Liver (tissue), 10 donors: ENCODE measurements at places on chromosomes 5 and 9. TPM values are rescaled to one million over a fixed set of nuclear protein-coding genes. Genes with fewer than 3 reads are reported as not detected.

DNA sequence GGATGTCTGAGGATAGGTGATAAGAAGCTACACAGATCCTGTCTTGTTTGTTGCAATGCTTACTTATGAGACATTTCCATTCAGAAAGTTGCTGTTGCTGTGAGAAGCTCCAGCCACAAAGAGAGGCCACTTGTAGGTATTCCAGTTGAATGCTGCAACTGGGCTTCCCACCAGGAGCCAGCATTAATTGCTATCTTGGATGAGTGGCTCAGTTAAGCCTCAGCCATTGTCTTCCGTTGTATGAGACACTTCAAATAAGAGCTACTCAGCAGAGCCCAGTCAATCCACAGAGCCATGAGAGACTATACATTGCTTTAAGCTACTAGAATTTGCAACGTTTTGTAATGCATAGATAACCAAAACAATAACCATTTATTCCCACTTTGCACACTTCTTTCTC, 104.3 kb upstream of the ARRDC3 start:
- no peak for DNase-seq

- DNase-seq = no peak
Measured at GRCh38 chr5:150274811-150275210, 14.8 kb downstream of the CAMK2A start.

DNA sequence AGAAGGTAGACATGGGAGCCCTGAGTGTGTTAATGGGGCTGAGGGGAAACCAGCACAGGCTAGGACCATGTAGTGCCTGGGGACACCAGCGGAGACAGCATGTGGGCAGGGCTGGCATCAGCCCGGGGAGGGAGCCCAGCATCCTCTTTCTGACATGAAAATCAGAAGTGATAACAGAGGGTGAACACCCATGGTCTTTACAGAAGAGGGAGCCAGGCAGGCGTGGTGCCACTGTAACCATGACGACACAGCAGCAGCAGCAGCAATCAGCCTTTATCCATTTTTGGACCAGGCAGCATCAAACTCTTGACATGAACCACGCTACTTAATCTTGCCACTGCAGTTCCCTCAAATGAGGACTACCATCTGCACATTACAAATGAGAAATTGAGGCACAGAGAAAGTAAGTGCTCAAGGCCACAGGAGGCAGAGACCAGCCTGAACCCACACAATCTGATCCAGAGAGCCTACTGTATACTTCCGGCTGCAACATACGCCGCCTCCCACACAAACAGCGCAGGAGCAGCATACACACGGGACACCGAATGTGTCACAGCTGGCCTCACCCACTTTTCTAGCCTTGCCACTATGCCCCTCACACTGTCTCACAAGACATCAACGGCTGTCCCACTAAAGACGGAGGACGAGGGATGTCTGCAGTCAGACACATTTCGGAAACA, 23.8 kb downstream of the CAMSAP1 start:
- DNase-seq = no peak

DNA sequence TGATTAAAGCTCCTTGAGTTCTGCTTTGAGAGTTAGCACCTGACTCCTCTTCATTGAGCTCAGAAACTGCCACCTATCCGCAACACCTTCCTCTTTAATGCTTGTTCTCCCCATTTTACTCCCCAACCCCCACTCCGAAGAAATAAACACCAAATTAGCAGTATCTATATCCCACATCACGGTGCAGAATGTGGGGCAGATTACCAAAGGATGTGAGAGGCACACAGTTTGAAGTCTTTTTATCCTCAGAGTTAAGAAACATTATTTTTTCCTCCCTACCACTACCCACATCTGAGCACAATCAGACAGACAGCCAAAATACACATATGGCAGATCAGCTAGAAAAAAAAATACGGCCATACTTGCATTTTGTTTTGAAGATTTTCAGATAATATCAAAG, 26.1 kb upstream of the IL7R start:
- no peak for DNase-seq

Gene GPR21
- not detected for total RNA-seq

Gene SMIM33
- total RNA-seq = 0.05 TPM
